CD4-positive, alpha-beta memory T cell (primary cell): ENCODE measurements at places on chromosomes 3 and 15.

GRCh38 chr3:64825404-64826120 lies 137.8 kb upstream of the ADAMTS9 start:
- DNase-seq: no peak

DNA sequence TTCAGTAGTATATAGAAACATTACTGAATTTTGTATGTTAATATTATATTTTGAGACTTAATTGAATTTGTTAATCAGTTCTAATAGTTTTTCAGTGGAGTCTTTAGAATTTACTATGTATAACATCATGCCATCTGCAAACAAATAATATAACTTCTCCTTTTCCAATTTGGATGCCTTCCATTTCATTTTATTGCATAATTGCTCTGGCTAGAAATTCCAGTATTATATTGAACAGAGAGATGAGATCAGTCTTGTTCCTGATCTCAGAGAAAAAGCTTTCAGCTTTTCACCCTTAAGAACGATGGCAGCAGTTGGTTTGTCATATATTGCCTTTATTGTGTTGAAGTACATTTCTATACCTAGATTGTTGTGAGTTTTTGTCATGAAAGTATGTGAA lies 40.4 kb downstream of the OR4F15 start:
- DNase-seq: no peak

GRCh38 chr3:159852821-159853505 lies 135.7 kb upstream of the IL12A start:
- DNase-seq: no peak

- no peak for DNase-seq
Observed at GRCh38 chr3:150605998-150606641, 3.0 kb downstream of the SELENOT start.

GRCh38 chr15:29103824-29104565 lies 165.6 kb downstream of the NSMCE3 start:
- DNase-seq: peak; percentile 47

- peak; percentile 69 for DNase-seq
Observed at GRCh38 chr15:25850154-25851111, 12.7 kb downstream of the ATP10A start.

DNA sequence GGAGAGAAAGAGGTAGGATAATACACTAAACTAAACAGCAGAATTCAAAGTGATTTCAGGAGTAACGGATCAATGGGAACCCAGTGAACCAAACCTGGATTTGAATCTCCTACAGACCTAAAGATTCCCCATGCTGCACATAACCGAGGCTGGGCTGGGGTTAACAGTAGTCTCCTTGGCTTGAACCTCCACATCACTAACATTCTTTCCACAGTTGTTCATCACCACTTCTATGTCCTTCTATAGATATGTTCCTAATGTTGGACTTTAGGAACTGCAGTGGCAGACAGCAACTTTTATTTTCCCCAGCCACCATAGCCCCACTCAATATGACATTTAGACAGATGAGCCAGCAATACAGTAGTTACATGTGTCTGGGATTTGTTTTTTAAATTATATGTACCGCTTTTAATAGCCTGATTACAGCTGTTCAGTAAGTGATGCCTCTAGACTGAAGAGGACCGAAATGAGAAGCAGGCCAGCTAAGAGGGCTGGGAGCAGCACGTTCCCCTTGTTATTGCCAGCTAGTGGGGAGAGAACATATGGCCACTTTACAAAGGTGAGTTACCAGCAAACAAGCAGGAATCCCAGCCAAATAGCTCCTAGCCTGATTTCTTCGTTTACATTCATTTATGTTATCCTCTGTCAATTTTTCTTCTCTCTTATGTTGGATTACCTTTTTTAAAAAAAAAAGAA lies 472.6 kb upstream of the CDIN1 start:
- DNase-seq: no peak

GRCh38 chr3:192831111-192831644 lies 86.5 kb downstream of the MB21D2 start:
- DNase-seq: no peak

GRCh38 chr3:132595014-132595413 lies 2.1 kb upstream of the ACKR4 start:
- DNase-seq: no peak

- DNase-seq: peak; percentile 31
Observed at GRCh38 chr3:40290396-40290795, 19.1 kb upstream of the EIF1B start.

DNA sequence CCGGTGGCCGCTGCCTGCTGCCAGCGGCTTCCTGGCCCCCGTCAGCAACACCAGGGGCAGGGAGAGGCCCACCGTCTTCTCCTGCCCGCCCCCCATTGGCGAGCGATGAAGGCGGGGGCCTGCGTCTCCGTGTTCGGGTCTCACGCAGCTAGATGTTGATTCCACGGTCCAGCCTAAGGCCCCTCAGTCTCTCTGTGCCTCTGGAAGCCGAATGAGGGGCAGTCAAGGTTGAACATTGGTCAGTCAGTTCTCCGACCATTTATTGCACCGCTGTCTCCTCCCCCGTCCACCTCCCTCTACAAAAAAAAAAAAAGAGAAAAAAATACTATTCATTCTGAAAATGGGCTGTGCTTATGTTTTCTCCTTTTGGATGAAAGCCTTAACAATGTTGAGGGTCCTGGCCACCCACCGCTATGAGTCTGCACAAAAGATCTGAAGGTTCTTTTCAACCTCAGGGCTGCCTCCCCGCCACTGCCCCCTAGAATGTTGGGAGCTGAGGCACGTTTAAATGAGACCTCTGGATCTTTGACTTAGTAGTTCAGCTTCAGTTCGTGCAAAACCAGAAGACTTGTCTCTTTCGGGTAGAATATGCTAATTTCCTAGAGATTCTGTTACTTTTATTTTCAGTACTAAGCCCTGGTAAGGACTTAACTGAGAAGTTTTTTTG lies 736 bp downstream of the IREB2 start:
- DNase-seq: peak; percentile 6

- no peak for DNase-seq
Observed at GRCh38 chr15:53694476-53694874, 65.0 kb downstream of the WDR72 start.

GRCh38 chr15:67030036-67030762 lies 35.2 kb upstream of the SMAD3 start:
- DNase-seq: no peak

DNA sequence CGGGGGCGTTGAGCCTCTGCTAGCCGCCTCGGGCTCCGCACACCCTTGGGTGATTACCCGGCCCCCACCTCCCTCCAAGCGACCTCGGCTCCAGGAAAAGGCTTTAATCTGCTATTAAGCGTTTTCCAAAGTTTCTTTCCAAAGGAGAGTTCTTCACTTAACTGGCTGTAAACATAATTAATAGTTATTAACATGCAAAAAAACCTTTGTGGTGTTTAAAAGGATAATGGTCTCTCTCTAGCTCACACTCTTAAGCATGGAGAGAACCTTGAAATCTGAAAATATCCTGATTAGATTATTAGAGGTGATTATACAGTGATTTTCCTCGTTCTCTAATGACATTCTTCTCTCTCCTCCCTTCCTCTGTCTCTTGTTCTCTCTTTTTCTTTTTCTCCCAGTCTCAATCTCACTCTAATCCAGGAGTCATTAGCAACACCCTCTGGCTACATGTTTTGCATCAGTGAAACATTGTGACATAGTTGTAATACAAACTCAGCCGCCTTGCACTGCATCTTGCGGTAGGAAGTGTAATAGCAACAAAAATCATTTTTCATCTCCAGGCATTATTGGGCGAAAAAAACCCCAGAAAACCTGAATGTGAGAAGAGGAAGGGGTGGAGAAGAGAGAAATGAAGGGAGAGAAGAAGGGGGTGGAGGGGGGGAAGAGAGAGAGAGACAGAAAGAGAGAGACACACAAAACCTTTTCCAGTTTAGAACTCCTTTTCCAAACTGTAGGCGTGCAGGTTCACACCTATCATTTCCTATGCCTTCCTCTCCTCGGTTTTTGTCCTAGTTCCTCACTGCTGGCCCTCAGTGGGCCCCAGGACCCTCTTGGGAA lies 24.4 kb downstream of the NR2F2 start:
- no peak for DNase-seq

DNA sequence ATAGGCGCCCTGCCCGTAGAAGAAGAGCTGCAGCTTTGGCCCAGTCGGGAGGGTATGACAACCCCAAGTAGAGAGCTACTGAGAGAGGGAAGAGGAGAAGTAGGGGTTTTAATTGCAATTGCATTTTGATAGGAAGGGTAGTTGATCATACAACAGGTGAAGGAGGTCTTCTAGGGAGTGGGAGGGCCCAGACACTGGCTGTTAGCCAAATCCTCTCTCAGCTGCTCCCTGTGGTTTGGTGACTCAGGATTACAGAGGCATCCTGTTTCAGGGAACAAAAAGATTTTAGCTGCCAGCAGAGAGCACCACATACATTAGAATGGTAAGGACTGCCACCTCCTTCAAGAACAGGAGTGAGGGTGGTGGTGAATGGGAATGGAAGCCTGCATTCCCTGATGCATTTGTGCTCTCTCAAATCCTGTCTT lies 408.9 kb upstream of the THBS1 start:
- no peak for DNase-seq

GRCh38 chr15:35602836-35603235 lies 56.9 kb upstream of the DPH6 start:
- no peak for DNase-seq

- DNase-seq: no peak
Observed at GRCh38 chr15:53549697-53550305, 209.7 kb downstream of the WDR72 start.

- no peak for DNase-seq
Observed at GRCh38 chr3:128727059-128727458, 1.1 kb downstream of the RAB7A start.

GRCh38 chr15:38733331-38733730 lies 168.7 kb upstream of the RASGRP1 start:
- no peak for DNase-seq

GRCh38 chr3:126313166-126313565 lies 44.0 kb downstream of the KLF15 start:
- no peak for DNase-seq

DNA sequence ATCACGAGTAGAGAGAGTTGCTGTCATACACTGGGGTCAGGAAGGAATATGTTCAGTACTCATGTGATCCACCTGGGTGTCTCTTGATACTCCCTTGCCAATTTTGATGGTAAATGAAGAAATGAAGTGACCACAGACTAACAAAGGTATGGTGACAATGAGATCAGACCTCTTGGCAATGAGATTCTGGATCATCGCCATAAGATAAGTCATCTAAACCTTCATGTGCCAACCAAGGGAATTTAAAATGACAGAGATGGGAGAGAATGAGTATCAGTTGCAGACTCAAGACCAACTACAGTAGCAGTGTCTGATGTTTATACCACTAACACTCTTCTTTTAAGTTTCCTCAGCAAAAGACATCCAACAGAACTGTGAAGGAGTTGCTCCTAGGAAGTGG lies 601.0 kb downstream of the MECOM start:
- no peak for DNase-seq

- DNase-seq: peak; percentile 84
Observed at GRCh38 chr3:20039765-20040547, at the start of gene KAT2B. KAT2B (plus strand) TSS chr3:20040446; CDS start chr3:20040478, 32 bp downstream.

- DNase-seq: no peak
Observed at GRCh38 chr15:40850576-40851112, 6.8 kb downstream of the SPINT1 start.

DNA sequence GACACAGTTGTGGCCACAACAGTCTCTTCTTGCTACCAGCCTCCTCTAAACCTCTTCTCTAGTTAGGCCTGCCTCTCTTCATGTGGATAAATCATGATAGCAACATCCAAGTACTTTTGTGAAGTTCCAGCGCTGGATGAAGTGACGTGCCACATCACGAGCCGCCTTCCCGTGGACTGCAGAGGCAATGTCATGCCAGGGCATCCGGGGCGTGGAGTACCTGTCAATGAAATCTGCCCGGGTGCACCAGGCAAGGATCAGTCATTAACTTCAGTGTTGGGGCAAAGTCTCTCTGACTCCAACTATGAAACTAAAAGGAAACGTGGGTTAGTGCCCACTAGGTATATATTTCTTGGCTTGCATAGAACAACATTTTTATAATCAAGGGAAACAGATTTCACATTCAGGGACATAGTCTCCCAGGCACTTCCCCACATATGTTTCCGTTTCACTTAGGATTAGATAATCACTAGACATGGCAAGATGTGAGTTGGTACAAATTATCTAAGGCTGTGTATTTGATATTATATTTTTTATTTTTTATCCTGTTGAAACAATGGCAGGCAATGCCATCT lies 133.6 kb downstream of the PLD1 start:
- DNase-seq: no peak

- DNase-seq: no peak
Observed at GRCh38 chr15:56530157-56530556, 65.2 kb upstream of the MNS1 start.

- no peak for DNase-seq
Observed at GRCh38 chr3:187292181-187292580, 644 bp upstream of the MASP1 start.

GRCh38 chr3:135503065-135503759 lies 462.3 kb upstream of the PPP2R3A start:
- DNase-seq: no peak

GRCh38 chr15:93451265-93451664 lies 362.3 kb upstream of the RGMA start:
- DNase-seq: no peak

DNA sequence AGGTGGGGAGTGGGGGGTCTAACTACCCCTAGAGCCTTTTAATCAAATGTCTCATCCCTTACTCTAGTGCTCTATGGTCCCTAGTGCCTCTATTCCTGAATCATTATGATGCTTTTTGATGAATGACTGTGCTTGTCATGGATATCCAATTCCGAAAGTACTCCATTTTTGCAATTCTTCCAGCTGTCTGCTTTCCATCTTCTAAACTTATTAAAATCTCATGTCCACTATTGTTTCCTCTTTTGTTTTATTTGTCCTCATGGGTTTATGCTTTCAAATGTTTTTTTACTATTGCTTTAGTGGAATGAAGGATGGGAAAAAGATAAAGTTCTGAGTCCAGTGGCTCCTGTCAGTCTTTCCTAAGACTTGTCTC lies 77.2 kb upstream of the KCNMB2 start:
- DNase-seq: no peak

- DNase-seq: no peak
Observed at GRCh38 chr15:87193481-87193880, 1063.1 kb downstream of the NTRK3 start.

GRCh38 chr3:40765884-40766283 lies 241.1 kb downstream of the ZNF621 start:
- no peak for DNase-seq

GRCh38 chr15:39444735-39445470 lies 136.0 kb upstream of the THBS1 start:
- no peak for DNase-seq

DNA sequence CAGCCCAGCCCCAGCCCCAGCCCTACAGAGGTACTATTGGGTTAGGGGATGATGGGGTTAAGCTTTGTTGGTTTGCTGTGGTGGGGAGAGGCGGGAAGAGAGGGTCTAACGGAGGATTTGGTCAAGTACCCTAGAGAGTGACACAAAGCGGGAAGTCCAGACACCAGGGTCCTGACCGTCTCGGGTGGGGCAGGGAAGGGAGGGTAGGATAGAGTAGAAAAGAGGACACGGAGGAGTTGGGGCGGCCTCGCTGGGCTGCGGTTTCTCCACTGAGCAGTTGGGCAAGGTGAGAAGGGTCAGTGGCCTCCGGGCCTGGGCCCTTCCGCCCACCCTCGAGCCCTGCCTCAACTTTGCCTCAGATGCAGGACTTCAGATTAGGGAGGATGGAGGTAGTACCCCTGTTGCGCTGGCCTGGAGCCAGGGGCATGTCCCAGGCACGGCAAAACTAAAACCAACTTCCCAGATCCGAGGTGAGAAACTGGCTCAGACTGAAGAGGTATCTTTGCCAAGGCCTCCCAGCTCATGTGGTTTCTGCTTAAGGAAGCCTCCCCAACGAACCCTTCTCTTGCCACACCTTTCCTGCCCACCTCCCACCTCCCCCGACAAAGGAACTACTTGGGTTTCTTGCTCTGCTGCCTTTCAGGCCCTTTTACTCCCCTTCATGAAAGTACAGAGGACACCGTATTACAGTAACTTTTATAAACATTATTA lies 551 bp downstream of the PML start:
- DNase-seq: peak; percentile 57
